ENCODE measurements at places on chromosomes 2 and 18. TPM values are rescaled to one million over a fixed set of nuclear protein-coding genes. Genes with fewer than 3 reads are reported as not detected.

PAX8 gene
- 0.15 TPM for total RNA-seq

OBSL1 gene
- 25.5 TPM for total RNA-seq

GRCh38 chr2:217749008-217749407 lies 253.8 kb downstream of the TNS1 start:
- no peak for DNase-seq

DNA sequence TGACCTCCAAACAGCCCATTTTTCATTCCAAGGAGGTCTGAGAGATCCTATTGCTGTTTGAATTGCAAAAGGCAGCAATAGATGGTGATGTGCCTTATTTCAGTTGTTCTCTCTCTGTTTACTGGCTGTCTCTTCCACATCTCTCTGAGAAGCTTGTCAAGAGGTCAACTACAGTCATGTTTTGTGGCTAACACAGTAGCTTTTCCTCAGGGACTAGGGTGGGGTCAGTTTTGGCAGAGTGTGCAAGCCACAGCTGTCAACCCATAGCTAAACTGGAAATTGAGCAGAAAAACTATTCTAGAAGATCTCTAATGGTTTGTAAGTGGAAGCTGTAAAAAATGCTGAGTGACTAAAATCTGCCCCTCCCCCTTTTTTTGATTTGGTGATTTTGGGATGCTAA lies 67.1 kb downstream of the DIS3L2 start:
- no peak for DNase-seq

DNA sequence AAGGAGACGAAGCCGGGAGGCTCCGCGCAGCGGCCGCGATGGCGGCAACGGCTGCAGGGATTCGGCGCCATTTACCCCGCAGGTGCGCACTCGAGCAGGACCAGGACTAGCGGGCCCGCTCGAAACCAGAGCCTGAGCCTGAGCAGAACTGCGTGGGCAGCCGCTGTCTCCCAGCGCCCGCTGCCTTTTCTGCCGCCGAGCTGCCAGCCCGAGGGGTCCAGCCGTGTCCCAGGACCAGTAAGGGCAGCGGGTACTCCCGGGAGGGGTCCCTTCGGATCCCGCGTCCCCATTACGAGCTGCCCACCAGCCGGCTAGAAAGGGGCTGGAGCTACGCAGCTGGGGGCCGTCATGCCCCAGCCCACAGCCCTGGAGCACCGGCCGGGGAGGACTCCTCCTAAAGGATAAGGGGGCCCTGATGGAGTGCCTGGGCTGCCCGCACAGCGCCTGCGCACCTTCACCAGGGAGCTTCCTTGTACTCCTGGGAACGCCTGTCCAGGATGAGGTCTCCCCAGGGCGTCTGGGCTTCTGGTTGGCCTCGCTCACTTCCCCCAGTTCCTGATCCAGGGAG lies 9.9 kb downstream of the ALPP start:
- DNase-seq: no peak

RNF125 gene
- total RNA-seq: 0.57 TPM
